Hepatocyte (in vitro differentiated cells): ENCODE measurements at places on chromosomes 1 and 21. TPM values are rescaled to one million over a fixed set of nuclear protein-coding genes. Genes with fewer than 3 reads are reported as not detected.

- H3K4me1 ChIP-seq, result peaks cover 6% of the 10 kb centered on the region
- H3K27ac ChIP-seq, result no peak overlapping the region
- peaks cover 3% of the 10 kb centered on the region for H3K27me3 ChIP-seq
- no peak overlapping the region for H3K4me3 ChIP-seq
- no peak for DNase-seq
Observed at GRCh38 chr1:216916890-216917438, 193.7 kb upstream of the ESRRG start.

GRCh38 chr1:118116401-118116800 is 68.6 kb downstream of the SPAG17 start:
- H3K36me3 ChIP-seq, result no peaks in the 10 kb centered on the region
- H3K4me1 ChIP-seq, result peaks cover 10% of the 10 kb centered on the region
- H3K4me3 ChIP-seq, result no peak overlapping the region
- no peaks in the 10 kb centered on the region for H3K27me3 ChIP-seq
- H3K27ac ChIP-seq, result no peak overlapping the region
- DNase-seq, result no peak

GRCh38 chr21:45632160-45632559 is 11.4 kb upstream of the PCBP3 start:
- no peaks in the 10 kb centered on the region for H3K27me3 ChIP-seq
- H3K27ac ChIP-seq, result no peak overlapping the region
- H3K4me1 ChIP-seq, result no peaks in the 10 kb centered on the region
- no peaks in the 10 kb centered on the region for H3K36me3 ChIP-seq
- DNase-seq, result no peak

GRCh38 chr21:8993943-8994639 is 1527.3 kb upstream of the TPTE start:
- H3K27ac ChIP-seq, result no peak overlapping the region
- H3K4me1 ChIP-seq, result no peaks in the 10 kb centered on the region
- H3K36me3 ChIP-seq, result no peaks in the 10 kb centered on the region
- no peak overlapping the region for H3K4me3 ChIP-seq
- no peaks in the 10 kb centered on the region for H3K27me3 ChIP-seq

GRCh38 chr1:233361876-233362275 is 34.4 kb downstream of the MAP3K21 start:
- no peaks in the 10 kb centered on the region for H3K4me1 ChIP-seq
- no peaks in the 10 kb centered on the region for H3K27me3 ChIP-seq
- DNase-seq, result no peak
- H3K4me3 ChIP-seq, result no peak overlapping the region
- no peaks in the 10 kb centered on the region for H3K36me3 ChIP-seq

DNA sequence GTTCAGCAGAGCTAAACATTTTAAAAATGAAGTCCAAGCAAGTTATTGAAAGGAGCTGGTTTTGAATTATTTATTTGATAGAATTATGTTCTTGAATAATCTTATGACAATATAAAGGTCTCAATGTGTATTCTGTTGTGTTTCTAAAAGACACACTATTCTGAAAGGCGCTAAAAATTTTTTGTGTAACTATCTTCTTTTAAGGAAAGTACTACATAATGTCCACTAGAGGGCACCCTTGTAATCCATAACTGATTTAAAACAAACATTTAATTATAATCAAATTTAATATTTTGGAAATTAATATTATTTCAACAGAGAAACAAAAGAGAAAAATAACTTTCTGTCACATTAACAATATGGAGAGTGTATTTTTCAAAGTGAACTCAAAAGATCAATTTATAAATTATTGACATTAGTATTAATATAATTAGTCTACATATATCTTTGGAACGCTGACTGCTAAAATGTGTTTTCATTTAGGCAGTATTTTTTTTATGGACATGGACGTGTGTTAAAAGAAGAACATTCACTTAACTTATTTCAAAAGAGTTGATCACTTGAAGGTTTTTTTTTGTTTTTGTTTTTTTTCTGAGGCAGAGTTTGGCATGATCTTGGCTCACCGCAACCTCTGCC is 248.4 kb downstream of the DENND1B start:
- H3K4me3 ChIP-seq, result no peak overlapping the region
- DNase-seq, result peak; percentile 63
- no peaks in the 10 kb centered on the region for H3K27me3 ChIP-seq
- no peaks in the 10 kb centered on the region for H3K4me1 ChIP-seq

DNA sequence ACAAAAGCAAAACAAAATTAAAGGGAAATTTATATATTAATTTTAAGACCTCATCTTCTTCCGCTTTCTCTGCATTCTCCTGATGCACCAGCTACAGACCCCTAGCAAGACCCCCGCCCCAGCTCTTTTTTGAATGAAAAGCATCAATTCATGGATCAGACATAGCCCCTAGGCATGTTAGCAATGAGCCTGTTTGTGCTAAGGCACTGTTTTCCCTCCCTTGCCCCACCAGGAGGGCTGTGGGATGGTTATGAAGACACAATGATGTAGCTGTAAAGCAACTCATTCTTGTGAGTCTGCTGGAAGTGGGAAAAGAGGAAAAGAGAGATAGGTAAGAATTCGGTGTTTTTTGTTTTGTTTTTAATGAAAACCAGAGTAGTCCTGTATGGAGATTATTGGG is 88.5 kb upstream of the ZBTB18 start:
- H3K36me3 ChIP-seq, result no peaks in the 10 kb centered on the region
- no peaks in the 10 kb centered on the region for H3K27me3 ChIP-seq
- DNase-seq, result no peak
- no peak overlapping the region for H3K4me3 ChIP-seq

DNA sequence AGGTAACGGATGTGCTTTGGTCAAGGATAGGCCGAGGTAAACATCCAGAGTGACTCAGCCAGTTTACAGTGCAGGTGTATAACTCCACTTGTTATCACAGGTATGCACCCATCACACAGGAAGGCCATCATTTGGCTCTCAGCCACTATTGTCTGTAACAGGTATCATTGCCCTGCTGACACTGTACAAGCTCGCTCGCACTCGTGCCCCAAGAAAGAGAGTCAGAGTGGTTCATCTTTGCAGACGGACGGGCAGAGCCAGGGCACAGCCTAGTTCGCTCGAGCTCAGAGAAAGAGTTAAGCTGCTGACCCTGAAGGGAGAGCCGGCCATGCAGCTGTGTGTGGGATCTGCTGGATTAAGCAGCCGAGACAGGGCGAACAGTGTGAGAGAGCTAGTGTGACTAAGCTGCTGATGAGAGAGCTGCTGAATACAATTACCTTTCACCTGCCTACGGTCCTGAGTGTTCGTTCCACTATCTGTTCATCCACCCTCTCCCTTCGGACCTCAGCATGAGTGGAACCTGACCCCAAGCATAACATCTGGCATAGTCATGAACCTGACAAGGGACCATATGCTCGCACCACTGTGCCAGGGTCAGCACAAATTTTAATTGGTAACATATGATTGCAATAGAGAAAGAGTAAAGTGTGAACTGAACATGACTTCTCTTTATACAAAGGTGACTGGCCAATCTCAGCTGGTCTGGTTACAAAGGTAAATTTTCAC is 27.0 kb upstream of the LYPD8 start:
- no peak overlapping the region for H3K4me3 ChIP-seq
- no peaks in the 10 kb centered on the region for H3K36me3 ChIP-seq
- no peaks in the 10 kb centered on the region for H3K27me3 ChIP-seq
- no peak overlapping the region for H3K27ac ChIP-seq

DNA sequence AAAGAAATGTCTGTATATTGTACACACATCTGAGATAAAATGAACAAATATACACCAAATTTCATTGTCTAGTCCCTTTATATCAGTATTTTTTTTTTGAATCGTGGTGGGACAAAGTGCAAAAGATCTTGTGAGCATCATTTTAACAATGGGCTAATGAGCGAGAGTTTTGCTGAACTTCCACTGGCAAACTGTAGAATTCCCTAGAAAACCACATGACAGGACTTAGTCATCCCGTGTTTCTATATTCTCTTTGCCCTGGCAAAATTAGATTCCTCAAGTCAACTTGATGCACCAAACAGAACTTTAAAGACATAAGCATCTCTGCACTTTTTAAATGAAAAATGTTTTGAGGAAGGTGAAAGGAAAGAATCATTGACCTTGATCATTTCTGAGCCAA is 488.2 kb upstream of the PTBP2 start:
- peaks cover 2% of the 10 kb centered on the region for H3K4me1 ChIP-seq
- DNase-seq, result no peak
- H3K36me3 ChIP-seq, result no peaks in the 10 kb centered on the region
- H3K27me3 ChIP-seq, result no peaks in the 10 kb centered on the region
- H3K4me3 ChIP-seq, result no peak overlapping the region

- no peaks in the 10 kb centered on the region for H3K4me1 ChIP-seq
- H3K27ac ChIP-seq, result no peak overlapping the region
- no peaks in the 10 kb centered on the region for H3K36me3 ChIP-seq
- H3K4me3 ChIP-seq, result no peak overlapping the region
- H3K27me3 ChIP-seq, result no peaks in the 10 kb centered on the region
- DNase-seq, result no peak
Observed at GRCh38 chr1:209224886-209225285, 358.6 kb upstream of the CAMK1G start.

GRCh38 chr1:63675420-63675931 is 82.3 kb downstream of the PGM1 start:
- no peaks in the 10 kb centered on the region for H3K27me3 ChIP-seq
- H3K27ac ChIP-seq, result peak overlapping the region; percentile 57
- no peak overlapping the region for H3K4me3 ChIP-seq
- no peaks in the 10 kb centered on the region for H3K36me3 ChIP-seq
- H3K4me1 ChIP-seq, result peaks cover 7% of the 10 kb centered on the region

GRCh38 chr21:45152265-45152746 is 77.9 kb downstream of the ADARB1 start:
- no peak overlapping the region for H3K4me3 ChIP-seq
- H3K27ac ChIP-seq, result no peak overlapping the region
- no peaks in the 10 kb centered on the region for H3K27me3 ChIP-seq
- no peaks in the 10 kb centered on the region for H3K36me3 ChIP-seq
- H3K4me1 ChIP-seq, result no peaks in the 10 kb centered on the region

TRIM67 gene
- total RNA-seq, result 0.12 and 0.13 TPM in 2 replicates

PIK3C2B gene
- 19.7 and 26.0 TPM in 2 replicates for total RNA-seq

GCSAML gene
- not detected in 2 replicates for total RNA-seq

USH2A gene
- total RNA-seq, result 0.07 and 0.20 TPM in 2 replicates
